Stimulated activated CD4-positive, alpha-beta T cell treated with anti-CD3 and anti-CD28 coated beads, TNF-alpha, amount 100 ng/mL, for 24 hours (primary cell): ENCODE measurements at places on chromosomes 3 and 15.

- DNase-seq, result no peak
Measured at GRCh38 chr3:106397006-106397405, 528.2 kb upstream of the CBLB start.

DNA sequence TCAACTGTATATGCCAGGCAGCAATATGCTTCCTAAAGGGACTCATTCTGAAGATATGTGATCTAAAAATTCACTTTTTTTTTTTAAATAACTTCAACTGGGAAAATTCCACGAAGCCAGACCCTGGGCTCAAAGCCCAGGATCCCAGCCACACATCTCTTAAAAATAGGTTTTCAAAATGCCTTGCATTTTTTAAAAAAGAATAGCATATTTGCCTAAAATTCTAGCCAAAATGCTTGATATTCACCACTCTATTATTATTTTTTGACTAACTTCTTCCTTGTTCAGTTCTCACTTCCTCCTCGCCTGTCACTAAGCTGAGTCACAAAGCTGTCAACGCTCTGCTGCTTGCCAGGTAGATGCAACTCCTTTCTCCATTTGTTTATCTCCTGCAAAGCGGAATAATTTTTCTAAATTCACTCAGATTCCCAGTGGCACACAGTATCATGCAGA lies 28.0 kb upstream of the VGLL4 start:
- DNase-seq, result no peak

DNA sequence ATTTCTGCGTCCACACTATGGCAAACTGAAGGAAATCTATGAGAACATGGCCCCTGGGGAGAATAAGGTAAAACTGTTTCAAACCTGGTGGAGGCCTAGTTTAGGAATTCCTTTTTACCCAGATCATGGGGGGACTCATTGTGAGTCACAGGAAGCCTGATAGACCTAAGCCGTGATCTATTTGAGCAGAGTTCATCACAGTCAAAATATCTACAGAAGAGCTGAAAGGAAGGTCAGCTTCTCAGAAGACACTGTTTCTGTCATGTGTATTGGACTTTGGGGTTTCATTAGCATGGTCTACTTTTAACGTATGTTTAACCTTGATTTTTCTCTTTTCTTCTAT lies 1.3 kb downstream of the PSMD2 start:
- no peak for DNase-seq

- no peak for DNase-seq
Measured at GRCh38 chr3:183317886-183318865, 65.1 kb downstream of the B3GNT5 start.
